Dermis blood vessel endothelial cell (primary cell): ENCODE measurements at places on chromosomes 12 and 14. TPM values are rescaled to one million over a fixed set of nuclear protein-coding genes. Genes with fewer than 3 reads are reported as not detected.

GRCh38 chr14:61841145-61841544, 78.9 kb downstream of the SNAPC1 start:
- DNase-seq: peak; percentile 76

GRCh38 chr12:10027721-10028120, 2.8 kb upstream of the CLEC9A start:
- peak; percentile 23 for DNase-seq

- no peak for DNase-seq
Observed at GRCh38 chr12:121577443-121578180, 3.2 kb downstream of the KDM2B start.

DNA sequence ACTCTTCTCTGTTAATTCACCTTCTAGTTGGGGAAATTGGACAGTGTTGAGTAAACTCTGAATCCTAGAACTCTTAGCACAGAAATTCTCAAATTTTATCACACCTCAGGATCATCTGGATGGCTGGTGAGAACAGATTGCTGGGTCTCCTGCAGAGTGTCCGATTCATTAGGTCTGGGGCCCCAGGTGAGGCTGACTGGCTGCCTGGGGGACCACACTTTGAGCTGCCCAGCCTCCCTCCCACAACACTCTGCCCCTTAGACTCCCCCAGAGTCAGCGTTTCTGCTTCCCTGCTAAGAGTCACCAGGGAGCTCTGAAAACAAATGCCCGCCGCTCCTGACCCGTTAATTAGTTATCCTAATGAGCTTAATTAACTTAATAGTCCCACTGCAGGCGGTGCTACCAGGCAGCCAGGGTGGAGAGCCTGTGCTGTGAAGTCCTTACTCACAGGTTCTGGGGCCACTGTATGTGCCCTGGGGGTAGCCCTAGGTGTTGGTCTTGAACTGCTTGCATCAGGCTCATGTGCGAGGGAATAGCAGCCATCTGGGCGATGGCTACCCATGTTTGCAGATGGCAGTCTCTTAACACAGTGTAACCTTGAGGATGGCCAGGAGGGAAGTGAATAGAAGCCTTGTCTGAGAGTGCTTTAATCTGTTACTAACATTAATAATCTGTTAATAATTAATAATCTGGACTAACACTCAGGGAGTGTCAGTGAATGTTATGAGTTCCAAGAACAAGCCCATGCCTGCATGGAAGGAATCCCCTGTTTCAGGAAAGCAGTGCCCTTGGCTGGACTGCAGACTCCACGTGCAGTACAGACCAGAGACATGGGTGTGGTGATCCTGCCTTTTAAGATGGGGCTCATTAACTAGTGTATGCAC, 35.6 kb downstream of the AACS start:
- no peak for DNase-seq

DNA sequence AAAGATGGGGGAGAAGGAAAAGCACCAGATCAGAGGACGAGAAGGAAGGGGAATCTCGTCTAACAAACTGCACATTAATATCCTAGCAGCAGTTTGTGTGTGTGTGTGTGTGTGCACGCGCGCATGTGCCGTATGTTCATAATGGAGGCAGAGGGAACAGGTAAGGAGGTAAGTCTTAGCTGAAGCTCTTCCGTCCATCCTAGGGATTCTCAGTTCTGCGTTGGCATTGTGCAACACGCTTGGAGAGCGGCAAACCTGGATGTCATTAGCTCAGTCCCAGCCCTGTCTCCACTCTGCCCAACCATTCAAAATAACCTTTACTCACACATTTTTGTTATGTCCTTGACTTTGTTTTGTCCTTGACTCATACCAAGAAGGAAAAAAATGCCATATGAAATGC, 1.6 kb upstream of the C1R start:
- DNase-seq: no peak

DNA sequence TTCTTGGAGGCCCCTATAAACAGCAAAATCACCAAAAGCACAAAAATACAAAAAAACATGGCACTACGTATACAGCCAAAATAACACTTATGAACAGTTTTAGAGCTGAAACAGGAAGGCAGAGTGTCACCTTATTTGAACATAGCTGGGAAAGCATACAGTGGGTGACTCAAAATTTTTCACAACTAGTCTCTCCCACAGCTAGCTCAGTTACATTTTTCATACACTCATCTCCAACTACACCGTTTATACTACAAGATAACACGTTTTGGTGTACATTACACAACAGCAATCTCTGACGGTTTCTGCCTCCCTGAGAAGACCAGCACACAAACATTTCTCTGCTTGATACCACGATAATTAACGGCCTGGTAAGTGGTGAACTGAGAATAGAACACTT, 2.9 kb downstream of the RAD52 start:
- no peak for DNase-seq

DNA sequence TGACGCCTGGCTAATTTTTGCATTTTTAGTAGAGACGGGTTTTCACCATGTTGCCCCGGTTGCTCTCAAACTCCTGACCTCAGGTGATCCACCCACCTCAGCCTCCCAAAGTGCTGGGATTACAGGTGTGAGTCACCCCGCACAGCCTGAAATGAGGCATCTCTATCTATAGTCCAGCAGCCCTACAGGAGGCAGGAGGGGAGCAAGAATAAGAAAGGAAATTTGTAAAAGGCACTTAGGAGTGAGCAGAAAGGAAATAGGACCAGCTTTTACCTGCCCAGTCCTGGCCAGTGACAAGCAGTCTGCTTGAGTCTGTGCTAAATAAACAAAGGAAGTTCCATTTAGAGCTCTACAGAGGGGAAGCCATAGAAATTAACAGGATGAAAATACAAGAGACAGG, 15.0 kb upstream of the PSMA6 start:
- DNase-seq: no peak

- no peak for DNase-seq
Observed at GRCh38 chr14:61560323-61560722, 135.0 kb upstream of the HIF1A start.

DNA sequence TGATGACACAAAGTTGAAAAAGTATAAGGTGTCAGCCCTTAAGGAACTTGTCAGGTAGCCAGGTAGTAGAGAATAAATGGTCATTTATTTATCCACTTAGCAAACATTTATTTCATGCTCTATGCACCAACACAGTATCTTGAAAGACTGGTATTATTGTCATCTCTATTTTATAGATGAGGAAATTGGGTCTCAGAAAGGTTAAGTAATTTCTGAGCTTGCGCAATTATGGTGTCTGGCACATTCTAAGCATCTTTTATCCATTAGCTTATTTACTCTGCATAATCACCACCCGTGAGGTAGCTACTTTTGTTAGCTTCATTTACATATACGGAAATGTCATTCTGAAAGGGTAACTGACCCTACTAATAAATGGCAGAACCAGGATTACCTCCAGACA, 2.5 kb upstream of the UTP20 start:
- DNase-seq: no peak

DNA sequence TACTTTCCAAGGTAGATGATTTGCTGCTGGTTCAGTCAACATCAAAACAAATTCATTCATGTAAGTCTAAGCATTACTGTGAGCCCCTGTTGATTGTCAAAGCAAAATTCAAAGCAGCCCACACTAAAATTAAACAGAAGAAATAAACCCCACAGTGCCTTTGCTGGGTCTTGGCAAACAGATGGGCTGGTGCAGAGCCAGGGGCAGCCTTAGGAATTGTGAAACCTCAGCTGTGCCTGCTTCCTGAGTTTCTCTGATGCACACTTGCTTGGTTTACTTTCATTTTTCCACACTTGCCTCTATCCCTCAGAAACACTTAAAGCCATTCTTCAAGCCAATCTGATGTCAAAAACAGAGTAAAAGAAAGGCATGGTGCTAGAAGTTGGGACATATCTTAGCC, 6.6 kb upstream of the PLEKHG7 start:
- peak; percentile 51 for DNase-seq

DNA sequence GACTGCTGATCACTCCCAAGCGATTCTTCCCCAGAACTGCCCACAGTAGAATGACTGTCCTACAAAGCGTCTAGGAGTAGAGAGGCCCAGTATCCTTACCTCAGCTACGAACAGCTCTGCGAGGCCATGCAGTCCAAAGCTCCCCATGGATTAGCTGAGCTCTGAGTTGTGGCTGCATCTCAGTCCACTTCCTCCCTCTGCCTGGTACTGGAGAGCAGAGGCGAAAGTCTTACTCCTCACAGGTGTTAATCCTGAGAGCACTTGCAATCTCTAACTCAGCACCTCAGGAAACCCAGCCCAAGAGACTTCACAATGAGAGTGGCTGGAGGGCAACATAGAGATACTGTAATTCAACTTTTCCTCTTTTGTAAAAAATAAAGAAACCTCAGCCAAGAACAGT, 493.1 kb downstream of the BCAT1 start:
- DNase-seq: no peak

- DNase-seq: no peak
Observed at GRCh38 chr14:81009346-81009745, 53.9 kb downstream of the TSHR start.

- no peak for DNase-seq
Observed at GRCh38 chr14:92470215-92470614, 43.4 kb upstream of the RIN3 start.

DNA sequence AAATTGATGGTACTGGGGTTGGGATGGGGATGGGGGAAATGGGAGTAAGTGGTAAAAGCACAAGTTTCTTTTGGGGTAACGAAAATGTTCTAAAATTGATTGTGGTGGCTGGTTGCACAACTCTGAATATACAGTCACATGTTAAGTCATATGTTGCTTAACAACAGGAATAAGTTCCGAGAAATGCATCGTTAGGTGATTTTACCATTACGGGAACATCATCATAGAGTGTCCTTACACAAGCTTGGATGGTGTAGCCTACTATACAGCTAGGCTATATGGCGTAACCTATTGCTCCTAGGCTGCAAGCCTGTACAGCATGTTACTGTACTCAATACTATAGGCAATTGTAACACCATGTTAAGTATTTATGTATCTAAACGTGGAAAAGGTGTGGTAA, 31.0 kb downstream of the ITGA7 start:
- DNase-seq: no peak

DNA sequence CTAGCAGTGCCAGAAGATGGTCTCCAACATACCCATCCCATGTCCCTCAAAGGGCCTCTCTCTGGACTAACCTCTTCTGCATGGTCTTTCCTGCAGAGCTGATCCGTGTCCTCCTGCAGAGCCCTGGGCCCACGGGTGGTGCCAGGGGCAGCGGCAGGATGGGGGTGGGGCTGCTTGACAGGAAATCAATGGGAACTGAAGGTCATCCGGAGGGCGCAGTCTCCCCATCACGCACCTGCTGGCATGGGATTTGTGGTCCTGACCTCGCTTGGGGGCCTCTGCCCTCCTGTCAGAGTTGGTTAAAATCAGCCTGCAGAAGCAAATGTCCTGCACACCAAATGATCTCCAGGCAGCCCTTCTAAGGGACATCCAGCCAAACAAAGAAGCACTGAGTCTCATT, 110.2 kb downstream of the DPF3 start:
- no peak for DNase-seq

DNA sequence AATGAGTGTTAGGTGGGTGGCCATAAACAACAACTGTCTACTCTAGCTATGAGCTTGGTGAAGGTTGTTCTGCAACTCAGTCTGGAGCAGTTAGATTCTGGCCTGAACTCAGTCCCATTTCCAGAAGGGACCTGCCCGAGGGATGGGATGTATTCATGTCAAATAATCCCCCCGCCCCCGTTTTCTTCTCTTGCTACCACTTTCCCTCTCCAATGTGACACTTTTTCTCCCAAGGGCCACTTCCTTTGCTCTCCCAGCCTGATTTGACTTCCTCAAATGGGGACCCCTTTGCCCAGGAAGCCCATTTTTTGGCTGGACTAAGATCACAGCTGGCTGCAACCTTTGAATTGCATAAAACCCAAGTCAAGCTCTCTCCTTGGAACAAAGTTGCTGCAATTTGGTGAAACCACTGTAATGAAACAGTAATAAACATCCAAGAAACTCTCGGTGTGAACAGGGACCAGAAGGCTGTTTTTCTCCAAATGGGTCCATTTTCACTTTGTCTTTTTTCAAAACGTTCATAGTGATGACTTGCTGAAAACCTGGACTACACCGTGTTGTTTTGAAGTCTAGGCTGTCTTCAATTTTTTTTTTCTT, 137.2 kb upstream of the GSC start:
- DNase-seq: no peak

DNA sequence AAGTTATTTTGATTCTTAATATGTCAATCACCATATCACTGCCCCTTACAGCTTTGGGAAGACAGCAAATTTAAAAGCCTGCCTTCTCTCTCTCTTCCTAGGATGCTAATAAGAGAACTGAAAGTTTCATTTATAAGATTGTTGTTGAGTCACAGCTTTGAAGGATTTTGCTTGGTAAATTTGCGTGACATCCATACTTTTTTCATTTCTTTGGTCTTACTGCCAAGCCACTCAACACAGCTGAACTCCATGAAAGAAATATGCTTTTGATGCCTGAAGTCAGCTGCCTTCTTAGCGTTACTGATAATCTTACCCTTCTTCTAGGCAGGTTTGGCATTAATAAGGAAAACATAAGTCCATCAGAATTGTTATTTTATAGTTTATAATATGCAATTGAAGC, 155.0 kb downstream of the CRADD start:
- no peak for DNase-seq

DNA sequence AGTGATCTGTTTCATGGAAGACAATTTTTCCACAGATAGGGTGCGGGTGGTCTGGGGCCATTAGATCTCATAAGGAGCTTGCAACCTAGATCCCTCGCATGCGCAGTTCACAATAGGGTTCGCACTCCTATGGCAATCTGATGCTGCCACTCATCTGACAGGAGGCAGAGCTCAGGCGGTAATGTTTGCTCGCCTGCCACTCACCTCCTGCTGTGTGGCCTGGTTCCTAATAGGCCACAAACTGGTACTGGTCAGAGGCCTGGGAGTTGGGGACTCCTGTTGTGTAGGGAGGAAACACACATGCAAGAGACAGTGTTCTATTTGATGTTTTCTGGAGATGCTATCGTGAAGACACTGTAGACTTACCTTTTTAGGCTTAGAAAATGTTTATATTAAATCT, 77.0 kb upstream of the FGD4 start:
- no peak for DNase-seq

The TC2N gene
- total RNA-seq: 16.8 and 24.2 TPM in 2 replicates

The SFSWAP gene
- total RNA-seq: 16.9 and 20.6 TPM in 2 replicates

The AACS gene
- total RNA-seq: 29.4 and 50.5 TPM in 2 replicates

The GALNT8 gene
- under 0.01 and 0.14 TPM in 2 replicates for total RNA-seq

The ABCB9 gene
- total RNA-seq: 8.5 and 10.9 TPM in 2 replicates

The FCF1 gene
- total RNA-seq: 29.6 and 52.5 TPM in 2 replicates

The ERBB3 gene
- 0.34 and 0.88 TPM in 2 replicates for total RNA-seq
